ENCODE measurements at places on chromosomes 16 and 17.

DNA sequence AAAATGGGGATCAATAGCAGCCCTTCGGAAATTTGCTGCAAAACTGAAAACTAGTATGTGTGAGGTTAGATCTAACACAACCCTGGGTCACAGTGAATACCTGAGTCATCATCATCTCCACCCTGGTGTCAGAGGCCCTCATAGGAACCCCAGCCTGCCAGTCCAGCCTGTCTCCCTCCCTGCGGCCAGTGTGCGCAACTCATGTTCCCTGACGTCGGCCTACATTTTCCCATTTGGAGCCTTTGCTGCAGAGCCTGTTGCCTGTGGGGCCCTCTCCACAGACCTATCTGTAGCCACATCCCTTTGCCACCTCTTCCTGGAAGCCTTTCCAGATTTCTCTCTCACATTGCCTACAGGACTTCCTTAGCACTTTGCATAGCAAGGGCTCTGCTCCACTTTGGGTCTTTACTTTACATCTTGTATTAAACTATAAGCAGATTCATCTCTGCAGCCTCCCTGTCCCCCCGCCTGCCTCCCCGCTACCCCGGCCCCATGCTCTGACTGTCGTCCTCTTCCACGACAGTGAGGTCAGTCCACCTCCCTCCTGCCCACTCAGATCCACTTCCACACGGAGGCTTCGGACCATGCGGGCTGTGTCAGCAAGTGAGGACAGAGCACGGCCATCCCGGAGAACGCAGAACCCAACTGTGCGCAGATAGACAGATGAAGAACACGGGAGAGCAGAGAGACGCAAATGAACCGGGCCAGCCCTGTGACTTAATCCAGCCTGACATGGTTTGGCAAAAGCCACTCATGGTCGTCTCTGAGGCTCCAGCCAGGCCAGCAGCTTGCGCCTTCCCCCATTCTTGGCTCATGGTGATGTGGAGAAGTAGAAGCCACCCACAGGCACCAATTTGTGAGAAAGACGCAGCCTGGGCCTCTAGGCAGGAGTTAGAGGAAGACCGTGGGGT lies 31.0 kb downstream of the NGFR start:
- DNase-seq: no peak

DNA sequence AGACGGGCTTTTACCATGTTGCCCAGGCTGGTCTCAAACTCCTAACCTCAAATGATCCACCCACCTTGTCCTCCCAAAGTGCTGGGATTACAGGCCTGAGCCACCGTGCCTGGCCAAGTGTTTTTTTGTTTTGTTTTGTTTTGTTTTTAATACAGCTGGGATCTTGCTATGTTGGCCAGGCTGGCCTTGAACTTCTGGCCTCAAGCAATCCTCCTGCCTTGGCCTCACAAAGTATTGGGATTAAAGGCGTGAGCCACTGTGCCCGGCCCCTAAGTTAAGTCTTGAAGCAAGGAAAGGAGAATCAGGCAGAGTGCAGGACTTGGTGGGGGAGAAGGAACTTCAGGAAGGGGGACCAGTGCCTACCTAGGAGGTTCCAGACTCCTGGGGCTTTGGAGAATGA lies 51.7 kb upstream of the NOL11 start:
- DNase-seq: no peak

DNA sequence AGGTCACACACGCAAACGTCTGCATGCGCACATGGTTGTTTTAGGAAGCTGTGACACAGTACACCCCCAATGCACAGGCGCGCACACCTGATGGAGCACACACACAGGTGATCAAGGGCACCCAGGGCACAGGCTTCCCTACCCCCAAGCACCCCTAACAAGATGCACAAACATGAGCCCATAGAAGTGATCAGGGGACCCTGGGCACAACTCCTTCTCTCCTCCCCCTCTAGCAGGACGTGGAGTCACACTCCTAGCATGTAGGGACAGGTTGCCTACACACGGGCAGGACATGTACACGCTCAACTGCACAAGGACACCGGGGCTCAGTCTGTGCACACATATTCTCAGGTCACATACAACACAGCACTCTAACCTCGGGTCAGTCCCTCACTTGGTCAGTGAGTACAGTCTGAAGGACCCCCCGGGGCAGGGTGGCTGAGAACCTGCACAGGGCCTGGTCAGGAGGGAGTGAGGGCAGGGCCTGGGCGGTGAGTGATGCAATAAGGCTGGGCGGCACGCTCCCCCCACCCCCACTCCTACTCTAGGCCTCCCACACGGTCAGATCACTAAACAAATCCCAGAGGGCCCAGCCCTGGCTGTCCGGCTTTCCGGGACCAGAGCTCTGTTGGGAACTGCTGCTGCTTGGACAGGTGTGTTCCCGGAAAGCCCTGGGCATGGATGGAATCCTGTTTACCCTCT lies 751 bp upstream of the DOC2B start:
- no peak for DNase-seq

GRCh38 chr17:38667099-38667786 lies 7.5 kb downstream of the EPOP start:
- DNase-seq: peak; percentile 69

DNA sequence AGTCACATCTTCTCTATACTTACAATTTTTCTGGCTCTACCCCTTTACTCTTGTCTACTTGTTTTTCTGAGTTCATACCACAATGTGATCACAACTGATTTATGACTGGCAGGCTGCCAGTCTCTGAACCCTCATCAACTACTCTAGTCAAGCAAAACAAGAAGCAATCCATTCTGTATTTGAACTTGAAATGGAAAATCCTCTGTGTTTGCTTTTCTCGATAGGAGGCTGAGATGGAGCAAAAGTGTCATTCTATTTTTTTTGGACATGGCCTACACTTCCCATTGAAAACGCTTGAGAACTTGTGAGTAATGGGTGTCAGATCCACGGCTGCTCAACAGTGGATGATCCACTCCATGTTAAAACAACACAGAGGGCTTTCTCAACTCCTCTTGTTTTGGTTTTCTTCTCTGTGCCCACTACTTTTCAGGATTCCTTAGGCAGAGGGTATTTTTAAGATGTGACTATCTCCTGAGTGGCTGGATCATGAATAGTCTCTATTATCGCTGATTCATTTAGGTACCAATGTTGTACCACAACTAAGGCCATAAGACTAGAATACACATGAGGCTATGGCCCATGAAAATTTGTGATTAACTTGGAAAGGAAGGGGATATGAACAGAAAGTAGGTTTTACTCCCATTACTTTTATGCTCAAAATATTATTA lies 11.7 kb downstream of the TMEM100 start:
- no peak for DNase-seq

DNA sequence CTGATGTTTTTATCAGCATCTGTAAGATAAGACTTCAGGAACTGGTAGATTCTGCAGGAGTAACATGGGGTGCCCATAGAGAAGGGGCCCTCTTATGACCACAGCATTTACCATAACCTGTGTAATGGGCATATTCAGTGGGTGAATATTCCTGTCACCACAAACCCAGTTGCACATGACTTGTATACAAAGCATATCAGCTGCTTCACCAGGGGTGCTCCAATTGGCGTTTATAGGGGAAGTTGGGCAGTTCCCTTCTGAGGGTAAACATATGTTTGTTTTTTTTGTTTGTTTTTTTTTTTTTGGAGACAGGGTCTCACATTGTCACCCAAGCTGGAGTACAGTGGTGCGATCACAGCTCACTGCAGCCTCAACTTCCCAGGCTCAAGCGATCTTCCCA lies 11.5 kb upstream of the ZG16 start:
- DNase-seq: no peak

- DNase-seq: no peak
These were observed 239.2 kb downstream of the PRKCA start for GRCh38 chr17:66541461-66542128.

DNA sequence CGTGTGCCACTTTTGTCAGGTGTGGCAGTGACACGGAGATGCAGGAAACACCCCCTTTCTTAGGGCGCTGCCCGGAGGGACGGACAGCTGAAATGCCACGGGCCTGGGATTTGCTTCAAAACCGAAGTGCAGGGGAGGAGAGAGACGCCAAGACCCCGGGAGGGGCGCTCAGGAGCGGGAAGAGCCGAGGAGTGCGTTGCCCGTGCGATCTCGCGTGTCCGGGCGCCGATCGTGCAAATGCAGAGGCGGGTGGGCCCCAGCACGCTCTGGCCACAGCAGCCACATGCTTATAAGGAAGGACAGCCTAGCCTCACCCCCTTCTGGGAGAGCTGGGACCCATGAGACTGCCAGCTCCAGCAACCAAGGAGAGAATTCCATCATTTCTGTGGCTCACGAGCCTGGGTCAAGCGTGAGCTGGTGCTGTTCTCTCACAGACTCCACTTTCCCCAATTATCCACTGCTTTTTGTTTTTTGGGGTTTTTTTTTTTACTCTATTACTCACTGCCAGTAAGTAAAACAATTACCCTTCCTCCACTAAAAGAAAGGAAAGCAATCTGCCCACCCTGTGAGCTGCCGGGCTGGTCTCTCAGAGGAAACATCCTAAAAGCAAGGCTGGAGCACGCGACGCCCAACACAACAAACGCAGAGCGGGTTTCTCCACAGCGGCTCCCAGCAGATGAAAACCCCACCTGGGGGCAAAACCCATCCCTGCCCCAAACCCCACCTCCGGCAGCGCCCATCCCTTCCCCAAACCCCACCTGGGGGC lies 27.2 kb upstream of the C16orf95 start:
- DNase-seq: no peak

- DNase-seq: no peak
These were observed 102.1 kb downstream of the CDH13 start for GRCh38 chr16:82728901-82729300.

DNA sequence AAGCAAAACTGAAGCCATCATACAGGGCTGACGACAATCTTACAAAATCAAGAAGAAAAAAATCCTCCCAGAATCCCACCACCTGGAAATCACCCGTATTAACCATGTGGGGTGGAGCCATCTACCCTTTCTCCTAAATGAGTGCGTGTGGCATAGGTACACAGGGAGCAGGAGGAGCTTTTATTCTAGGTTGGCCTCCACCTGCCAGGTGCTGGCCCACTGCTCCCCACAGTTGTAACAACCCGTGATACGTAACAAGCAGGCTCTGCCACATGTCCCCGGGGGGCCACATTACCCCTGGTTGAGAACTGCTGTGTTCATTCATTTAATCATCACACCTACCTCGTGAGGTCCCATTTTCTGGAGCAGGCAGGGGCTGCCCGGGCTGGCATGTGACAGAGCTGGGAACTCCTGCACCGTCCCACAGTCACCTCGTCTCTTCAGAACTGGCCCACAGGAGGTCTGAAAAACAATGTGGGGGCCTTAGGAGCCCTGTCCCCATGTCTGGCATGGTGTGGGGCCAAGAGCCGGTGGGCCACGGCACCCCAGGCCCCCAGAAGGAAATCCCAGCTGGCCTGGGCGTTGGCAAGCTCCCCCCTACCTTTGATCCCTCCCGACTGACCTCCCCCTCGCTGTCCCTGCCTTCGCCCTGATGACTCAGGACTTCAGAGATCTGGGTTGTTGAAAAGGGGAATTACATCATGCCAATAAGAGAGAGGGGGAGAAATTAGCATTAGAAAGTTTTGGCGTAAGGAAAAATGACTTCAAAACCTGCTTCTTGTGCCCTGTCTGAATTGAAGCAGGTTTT lies 12.9 kb downstream of the CMIP start:
- DNase-seq: no peak

DNA sequence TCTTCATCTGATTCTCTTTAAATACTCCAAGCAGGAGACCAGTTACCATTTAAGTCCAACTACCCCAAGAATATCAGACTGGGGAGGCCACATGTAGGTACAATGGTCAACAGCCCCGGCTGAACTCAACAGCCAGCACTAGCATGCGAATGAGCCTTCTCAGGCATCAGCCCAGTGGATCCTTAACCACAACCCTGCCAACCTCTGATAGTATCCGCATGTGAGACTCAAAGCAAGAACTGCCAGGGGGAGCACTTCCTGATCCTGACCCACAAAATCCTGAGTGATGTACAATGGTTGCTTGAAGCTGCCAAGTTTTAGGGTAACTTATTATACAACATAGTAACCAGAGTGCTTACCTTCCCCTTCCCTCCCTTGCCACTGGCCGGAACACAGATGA lies 4.0 kb downstream of the PYY start:
- no peak for DNase-seq

DNA sequence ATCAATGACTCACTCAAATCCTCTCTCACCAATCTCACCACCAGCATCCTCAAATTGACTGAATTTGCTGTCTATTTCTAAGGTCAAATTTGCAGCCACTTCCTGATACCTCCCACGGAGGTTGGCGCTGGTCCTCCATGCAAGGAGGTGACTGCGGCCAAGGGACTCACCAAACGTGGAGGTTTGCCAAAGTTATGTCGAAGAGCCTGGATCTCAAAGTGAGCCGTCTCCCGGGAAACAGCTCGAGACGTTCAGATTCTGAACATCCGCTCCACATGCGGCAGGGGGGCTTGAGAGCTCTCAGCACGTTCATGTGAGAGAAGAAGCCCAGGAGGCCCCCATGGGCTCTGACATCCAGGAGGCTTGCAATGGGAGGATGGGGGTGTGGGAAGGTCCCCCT lies 22.6 kb downstream of the LGALS3BP start:
- no peak for DNase-seq

GRCh38 chr16:15539197-15539596 lies 103.8 kb downstream of the MARF1 start:
- no peak for DNase-seq

DNA sequence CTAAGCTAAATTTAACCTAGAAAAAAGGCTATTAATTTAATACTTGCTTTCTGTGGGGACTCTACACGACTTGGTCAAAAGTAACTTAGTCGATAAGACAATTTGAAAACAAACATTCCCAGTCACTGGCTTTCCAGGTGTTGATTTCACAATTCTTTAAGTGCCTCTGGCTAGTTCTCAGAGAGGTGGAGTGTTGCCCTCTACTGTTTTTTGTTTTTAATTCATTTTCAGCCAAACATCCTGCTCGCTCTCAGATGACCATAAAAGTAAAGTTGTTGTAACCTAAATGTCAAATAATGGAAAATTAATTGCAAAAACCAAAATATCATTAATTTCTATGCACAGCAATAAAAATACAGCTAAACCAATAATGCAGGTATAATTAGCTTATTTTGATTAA lies 107.1 kb downstream of the MYO1D start:
- DNase-seq: no peak

DNA sequence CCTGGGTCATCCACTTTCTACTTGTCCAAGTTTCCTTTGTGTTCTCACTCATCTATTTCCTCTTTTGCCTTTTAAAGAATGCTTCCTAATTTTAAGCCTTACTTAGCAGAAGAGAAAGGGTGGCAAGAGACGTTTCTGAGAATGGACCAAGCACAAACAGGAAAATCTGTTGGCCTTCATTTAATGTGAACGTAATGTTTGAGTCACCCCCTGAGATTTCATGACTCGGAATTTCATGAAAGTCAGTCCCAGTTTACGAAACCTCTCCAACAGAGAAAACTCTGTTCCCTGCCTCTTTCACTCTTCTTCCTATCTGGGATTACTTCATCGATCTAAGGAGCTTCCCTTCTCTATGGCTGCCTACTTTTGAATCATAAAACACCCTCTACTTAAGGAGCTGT lies at the start of gene CD300E:
Gene CD300E, minus strand, starts transcription at position 46 of the 401 bp plus-strand sequence. CDS start 117 bp downstream, outside the sequence.
- DNase-seq: no peak

GRCh38 chr17:72430611-72431432 lies 310.0 kb downstream of the SOX9 start:
- no peak for DNase-seq

- DNase-seq: peak; percentile 34
These were observed 754 bp upstream of the SLFN11 start for GRCh38 chr17:35373984-35374765.
